CD4-positive, alpha-beta T cell treated with Interleukin-17A for 4 hours (primary cell): ENCODE measurements at places on chromosomes 2 and 18.

GRCh38 chr2:96591054-96591453 is 47.1 kb downstream of the KANSL3 start:
- DNase-seq, result no peak

- DNase-seq, result no peak
Measured at GRCh38 chr2:100321179-100321865, 979 bp downstream of the LONRF2 start.

- DNase-seq, result no peak
Measured at GRCh38 chr2:3785220-3785889, 82.0 kb downstream of the DCDC2C start.

- DNase-seq, result no peak
Measured at GRCh38 chr2:128494640-128495321, 176.1 kb upstream of the HS6ST1 start.

GRCh38 chr2:108927936-108928659 is 60.9 kb downstream of the EDAR start:
- peak; percentile 65 for DNase-seq
